Foreskin fibroblast (primary cell): ENCODE measurements at places on chromosomes 7 and 10.

DNA sequence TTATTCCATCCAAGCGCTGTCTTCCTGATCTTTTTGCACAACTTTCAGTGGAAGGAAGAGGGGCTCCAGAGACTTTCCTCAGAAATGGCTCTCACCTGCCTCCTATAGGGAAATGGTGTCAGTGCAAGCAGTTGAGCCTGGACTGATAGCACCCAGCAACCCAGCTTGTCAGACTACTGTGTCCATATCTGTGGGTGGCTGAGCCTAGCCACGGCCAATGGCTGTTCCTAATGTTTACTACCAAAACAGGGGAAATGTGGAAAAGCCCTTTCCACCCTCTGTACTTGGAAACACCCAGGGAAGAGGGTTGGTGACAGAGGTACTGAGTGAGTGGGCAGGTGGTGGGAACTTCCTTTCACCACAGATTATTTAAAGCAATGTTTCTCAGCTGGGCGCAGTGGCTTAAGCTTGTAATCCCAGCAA lies 4.3 kb upstream of the YKT6 start:
- peak; percentile 37 for DNase-seq

DNA sequence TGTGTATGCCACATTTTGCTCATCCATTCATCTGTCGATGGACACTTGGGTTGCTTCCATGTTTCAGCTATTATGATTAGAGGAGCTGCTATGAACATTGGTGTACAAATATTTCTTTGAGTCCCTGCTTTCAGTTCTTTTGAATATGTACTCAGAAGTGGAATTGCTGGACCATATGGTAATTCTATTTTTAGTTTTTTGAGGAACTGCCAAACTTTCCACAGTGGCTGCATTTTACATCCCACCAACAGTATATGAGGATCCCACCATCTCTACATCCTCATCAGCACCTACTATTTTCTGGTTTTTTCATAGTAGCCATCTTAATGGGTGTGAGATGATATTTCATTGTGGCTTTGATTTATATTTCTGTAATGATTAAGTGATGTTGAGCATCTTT lies 44.7 kb upstream of the ZMIZ2 start:
- DNase-seq = no peak

DNA sequence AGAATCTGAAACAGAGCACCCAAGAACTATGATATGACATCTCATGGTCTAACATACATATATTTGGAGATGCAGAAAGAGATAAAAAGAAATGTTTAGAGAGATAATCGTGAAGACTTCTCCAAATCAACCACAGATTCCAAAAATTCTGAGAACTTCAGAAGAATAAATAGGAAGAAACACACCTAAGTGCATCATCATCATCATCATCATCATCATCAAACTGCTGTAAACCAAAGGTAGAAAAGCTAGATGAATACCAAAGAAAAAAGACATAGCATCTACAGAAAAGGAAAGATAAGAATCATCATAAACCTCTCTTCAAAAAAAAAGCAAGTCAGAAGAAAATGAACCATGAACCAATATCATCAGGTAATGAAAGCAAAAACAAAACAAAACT lies 124.2 kb downstream of the PPP1R3A start:
- DNase-seq = no peak

GRCh38 chr10:107028236-107028635 lies 136.3 kb downstream of the SORCS1 start:
- no peak for DNase-seq

- DNase-seq = no peak
Measured at GRCh38 chr10:128147064-128147463, 20.8 kb upstream of the MKI67 start.

- DNase-seq = no peak
Measured at GRCh38 chr7:87123105-87123504, 29.1 kb upstream of the DMTF1 start.

DNA sequence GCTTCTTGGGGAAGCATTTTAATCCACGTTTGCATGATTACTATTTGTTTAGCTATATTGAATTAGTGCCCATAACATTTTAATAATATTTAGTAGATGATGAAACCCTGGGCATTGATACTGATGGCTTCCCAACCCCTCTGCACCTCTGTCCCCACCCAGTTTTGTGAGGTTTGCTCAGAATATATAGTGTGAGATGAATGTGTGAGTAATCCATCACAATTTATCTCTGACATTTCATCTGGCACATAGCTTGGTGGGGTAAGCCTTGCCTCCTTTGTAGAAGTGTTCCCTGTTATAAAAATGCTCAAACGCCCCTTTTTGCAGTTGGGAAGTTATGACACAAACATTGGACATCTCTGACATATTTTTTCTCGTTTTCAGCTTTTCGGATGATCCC lies 104.2 kb downstream of the WNT2 start:
- no peak for DNase-seq

- DNase-seq = peak; percentile 88
Measured at GRCh38 chr10:82497439-82497838, 622.4 kb downstream of the NRG3 start.

DNA sequence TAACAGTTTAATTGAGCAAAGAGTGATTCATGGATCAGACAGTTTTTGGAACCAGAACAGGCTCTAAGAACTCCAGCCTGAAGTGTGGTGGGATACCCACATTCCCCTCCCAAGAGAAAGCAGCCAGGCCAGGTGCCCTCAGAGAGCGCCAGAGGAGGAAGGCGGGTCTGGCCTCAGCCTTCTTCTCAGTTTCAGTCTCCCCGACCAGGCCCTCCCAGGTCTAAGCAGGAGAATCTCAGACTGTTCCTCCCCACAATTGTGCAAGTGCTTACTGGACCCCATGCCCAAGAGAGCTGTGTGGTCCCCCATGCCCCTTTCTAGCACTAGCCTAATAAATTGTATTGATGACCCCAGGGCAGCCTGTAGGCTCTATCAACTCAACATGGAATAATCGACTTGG lies 25.6 kb downstream of the PPIF start:
- DNase-seq = no peak

DNA sequence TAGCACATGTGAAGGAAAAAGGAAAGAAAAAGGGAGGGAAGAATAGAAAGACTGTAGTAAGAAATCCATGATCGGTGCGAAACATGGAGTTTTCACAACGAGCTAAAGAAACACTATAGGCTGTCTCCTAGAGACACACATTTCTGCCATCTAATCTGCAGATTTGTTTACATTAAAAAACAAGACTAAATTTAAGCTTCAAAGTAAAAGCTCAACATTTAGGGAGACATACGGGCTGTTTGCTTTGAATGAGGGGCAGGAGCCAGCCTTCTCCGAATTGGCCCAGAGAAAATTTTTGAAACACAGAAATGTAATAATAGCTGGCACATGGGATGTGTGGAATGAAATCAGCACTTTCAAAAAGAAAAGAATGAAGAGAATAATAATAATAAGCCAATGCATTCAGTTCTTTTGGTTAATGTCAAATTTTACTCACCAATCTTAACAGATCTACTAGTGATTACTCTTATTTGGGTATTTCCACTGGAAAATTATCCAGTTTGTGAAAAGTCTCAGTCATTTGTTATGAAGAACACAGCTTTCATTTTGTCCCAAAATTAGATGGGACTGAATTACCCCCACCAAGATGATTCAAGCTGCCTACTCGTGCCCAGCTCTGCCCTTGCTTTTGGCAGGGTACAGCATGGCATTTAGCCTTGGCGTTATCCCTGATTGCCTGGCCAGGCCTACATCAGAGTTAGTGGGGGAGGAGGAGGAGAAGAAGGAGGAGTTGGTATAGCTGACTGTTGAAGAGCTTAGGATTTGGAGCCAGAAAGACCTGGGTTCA lies 47.1 kb downstream of the MTURN start:
- DNase-seq = no peak

GRCh38 chr10:93376372-93377293 lies 105.5 kb downstream of the MYOF start:
- DNase-seq = peak; percentile 92

DNA sequence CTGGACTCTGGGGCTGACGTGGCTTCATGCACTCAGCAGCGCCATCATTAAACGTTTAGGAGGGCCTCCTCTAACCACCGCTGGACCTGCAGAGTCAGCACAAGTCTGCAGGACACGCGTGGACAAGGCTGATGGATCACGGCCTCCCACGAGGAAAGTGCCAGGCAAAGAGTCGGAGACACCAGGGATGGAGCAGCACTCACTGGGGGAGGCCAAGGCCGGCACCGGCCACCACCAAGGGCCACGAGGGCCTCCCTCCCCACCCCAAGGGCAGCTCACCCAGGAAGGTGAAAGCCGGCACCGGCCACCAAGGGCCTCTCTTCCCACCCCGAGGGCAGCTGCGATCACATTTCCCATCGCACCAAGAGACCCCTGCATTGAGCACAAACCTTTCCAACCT lies 91.5 kb downstream of the DIP2C start:
- DNase-seq = no peak

- DNase-seq = no peak
Measured at GRCh38 chr10:8146650-8147049, 92.2 kb downstream of the GATA3 start.

DNA sequence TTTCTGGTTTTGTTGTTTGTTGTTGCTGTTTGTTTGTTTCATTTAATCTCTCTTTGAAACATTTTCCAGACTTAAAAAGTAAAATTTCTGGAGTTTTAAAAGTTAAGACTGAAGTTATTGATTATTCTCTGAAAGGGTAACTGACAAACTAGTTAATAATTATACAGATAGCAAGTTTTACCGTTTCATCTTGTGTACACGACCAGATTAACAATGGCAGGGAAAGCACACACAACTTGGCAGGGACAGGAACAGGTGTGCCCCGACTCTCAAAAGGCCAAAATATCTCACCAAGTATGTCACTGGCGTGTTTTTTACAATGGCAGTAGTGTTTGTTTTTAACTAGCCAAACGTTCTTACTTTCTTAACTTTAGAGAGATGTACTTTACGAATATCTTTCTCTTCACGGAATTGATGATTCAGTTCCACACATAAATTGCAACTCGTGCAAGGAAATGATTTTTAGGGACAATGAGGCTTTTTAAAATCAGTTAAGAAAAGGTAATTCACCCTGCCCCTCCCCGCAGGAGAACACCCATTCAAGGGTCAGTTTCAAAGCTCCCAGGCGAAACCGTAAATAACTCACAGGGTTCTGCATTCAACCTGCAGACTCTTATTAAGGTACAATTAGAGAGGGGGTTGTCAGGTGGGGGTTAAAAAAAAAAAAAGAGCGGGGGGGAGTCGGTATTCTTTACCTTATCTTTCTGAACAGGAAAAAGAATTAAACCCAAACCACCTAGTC lies 3.5 kb downstream of the CTBP2 start:
- DNase-seq = peak; percentile 25

DNA sequence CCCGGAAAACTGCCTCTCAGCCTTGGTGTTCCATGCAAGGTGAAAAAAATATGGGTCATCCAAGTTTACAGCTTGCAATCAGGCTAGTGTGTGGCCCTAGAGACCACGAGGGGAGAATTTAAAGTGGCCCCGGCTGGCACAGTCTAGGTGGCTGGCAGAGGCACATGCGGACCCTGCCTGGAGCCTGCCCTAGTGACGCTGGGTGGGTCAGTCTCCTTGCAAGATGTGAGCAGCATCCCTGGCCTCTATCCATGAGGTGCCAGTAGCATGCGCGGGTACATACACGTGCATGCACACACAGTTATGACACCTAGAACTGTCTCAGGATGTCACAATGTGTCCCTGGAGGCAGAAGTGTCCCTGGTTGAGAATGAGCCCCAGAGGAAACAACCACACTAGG lies 22.4 kb upstream of the ZNF716 start:
- DNase-seq = no peak

DNA sequence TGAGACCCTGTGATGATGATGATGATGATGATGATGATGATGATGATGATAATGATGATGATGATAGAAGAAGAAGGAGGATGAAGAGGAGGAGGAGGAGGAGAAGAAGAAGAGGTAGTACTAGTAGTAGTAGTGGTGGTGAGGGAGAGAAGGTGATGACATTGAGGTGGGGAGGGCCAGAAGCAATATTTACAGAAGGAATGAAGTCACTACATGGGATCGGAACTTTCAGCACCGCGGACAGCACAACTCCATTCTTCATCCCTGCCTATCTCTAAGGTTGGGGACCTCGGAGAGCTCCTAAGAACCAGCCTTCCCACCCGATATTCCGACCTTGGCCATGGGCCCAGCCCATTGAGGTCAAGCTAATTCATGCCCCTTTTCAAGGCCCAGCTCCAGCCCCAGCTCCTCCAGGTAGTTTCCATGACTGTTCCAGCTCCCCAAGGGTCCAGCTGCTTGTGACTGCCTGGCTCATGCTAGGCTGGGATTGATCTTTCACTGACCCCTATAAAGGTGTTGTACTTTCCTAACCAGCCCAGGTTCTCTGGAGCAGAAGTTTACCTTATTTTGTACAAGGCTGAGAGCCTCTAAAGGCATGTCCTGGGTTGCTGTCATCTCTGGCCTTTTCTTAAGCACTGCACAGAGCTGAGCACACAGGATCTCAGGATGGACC lies 10.3 kb downstream of the CRHR2 start:
- DNase-seq = peak; percentile 56

DNA sequence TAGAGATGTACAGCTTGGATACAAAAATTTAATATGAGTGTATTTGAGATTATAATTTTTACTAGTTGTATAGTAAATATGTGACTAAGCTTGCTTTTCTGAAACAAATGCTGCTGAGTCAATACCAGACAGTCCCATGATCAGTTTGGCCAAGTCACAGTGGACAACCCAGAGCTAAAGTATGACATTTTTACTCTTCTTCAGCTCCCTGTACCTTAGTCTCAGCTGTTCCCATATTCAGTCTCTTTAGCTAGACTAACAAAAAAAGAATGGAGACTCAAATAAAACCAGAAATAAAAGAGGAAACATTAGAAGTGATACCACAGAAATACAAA lies 189.3 kb downstream of the CTNNA3 start:
- DNase-seq = no peak

- DNase-seq = no peak
Measured at GRCh38 chr7:73706126-73707044, 13.1 kb downstream of the STX1A start.

DNA sequence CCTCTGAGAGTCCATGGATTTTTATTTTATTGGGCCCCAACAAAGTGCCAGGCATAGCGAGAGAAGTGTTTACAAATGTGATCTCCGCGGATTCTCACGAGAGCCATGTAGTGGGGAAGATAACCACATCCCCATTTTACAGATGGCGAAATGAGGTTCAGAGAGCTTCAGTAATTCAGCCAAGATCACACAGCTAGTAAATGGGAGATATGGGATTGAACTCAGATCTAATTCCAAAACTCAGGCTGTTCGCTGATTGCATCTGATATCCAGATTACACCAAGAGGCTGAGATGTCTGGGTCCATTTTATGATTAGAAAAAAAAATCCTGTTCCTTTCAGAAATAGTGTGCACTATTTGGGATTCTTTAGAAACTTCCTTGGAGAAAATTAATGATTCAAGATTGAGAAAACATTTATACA lies 1.3 kb downstream of the FAS start:
- DNase-seq = no peak

GRCh38 chr7:98870807-98871491 lies 1.1 kb upstream of the TMEM130 start:
- no peak for DNase-seq

DNA sequence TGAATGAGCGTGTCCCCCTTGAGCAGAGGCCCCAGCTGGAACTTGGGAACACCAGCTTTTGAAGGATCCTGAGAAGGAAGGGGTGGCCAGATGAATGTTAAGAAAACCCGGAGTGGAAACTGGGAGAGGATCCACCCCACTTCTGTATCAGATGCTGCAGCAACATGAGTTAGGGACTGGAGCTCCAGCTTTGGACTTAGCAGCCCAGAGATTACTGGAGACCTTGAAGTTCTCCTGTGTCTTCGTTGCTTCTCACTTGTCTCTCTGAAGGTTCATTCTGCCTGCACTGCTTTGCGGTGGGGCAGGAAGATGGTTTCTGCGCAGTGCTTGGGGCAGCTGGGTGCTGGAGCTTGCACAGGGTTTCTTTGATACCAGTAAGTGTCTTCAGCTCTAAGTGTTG lies 9.3 kb downstream of the TMEM248 start:
- DNase-seq = peak; percentile 47

- no peak for DNase-seq
Measured at GRCh38 chr10:124242365-124242764, 149.0 kb upstream of the CHST15 start.
